Skeletal muscle cell (primary cell): ENCODE measurements at places on chromosomes 5 and 9.

DNA sequence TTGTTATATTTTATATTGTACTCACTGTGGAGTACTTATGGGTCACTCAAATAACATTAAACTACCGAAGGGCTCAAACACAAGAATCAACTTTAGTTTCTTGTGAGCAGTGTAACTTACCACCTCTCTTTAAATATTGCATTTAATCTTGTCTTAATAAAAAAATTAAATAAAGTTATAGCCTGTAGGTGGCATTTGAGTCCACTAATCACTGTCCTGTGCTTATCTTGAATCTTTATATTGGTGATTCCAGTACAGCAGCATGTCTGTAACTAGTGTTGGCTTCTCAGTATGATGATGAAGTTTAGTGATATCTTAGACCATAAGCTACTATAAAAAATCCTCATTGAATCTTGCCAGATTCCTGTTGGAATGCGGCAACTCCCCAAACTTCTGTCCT lies 313.8 kb downstream of the FAM170A start:
- DNase-seq, result no peak

GRCh38 chr9:98192503-98193335 lies at the start of gene CORO2A:
Gene CORO2A, minus strand, starts transcription at chr9:98192637. Its CDS starts 34,977 bp downstream, at chr9:98157660.
- no peak for DNase-seq

GRCh38 chr5:5783021-5783420 lies 360.5 kb downstream of the ICE1 start:
- no peak for DNase-seq

DNA sequence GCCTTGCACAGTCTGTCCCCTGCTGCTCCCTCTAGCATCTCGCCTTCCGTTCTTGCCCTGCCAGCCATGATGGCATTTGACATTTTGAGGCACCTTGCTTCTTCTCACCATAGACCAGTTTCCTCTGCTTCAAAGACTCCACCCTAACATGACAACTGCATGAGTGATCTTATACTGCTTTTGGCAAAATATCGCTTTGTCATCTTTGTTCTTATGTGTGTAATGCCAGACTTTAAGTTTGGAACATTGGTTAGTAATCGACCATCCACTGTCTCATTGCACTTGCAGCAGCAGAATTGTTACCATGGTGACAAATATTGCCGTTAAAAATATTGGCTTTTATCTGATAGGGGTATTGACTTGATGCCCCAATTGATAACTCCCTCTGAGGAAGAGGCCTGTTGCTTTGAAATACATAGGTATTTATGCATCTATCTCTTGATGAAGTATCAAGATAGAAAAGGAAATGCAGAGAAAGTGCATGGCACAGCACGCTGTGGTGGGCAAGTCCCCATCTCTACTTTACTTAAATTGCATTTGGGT lies 6.8 kb downstream of the GARIN3 start:
- DNase-seq, result no peak

DNA sequence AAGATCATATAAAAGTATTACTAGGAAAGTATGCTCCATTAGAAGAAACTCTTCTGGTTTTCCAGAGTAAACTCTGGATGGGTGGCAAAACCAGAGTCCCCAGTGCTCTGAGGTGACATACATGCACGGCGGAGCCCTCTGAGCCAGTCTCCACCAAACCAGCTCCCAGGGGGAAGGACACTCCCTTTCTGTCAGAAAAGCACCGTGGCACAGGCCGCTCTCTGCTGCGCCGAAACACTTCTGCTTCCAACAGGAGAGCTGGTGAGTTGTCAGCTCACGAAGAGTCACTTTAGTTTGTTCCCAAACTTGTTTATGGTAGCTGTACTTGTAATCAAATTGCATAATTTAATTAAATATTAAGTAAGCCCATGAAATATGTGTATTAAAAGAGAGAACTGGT lies 184.6 kb downstream of the CDK5RAP2 start:
- no peak for DNase-seq

DNA sequence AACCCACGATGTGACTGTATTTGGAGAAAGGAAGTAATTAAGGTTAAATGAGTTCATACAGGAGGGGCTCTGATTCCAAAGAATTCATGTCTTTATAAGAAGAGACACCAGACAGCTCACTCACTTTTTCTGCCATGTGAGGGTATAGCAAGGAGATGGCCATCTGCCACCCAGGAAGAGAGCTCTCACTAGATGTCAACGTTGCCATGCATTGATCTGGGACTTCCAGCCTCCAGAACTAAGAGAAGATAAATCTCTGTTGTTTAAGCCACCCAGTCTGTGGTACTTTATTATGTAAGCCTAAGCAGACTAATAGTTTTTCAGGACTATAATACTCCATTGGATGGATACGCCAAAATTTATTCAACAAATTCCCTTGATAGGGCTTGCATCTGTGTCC lies 89.8 kb upstream of the RAD23B start:
- DNase-seq, result no peak

DNA sequence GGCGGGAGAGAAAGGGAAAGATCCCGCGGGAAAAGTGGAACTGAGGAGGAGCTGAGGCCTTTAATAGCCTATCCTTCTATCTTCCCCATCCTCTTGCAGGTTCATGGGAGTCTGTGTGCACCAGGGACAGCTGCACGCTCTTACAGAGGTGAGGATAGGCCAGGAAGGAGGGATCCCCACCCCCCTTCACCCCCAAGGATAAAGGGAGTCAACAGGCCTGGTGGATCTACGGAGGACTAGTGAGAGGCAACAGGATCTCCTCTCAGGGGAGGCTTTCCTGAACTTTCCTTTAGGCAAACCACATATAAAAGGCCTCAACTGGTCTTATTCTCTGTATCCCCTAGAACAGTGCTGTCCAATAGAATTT lies 1.1 kb downstream of the TESK1 start:
- no peak for DNase-seq

DNA sequence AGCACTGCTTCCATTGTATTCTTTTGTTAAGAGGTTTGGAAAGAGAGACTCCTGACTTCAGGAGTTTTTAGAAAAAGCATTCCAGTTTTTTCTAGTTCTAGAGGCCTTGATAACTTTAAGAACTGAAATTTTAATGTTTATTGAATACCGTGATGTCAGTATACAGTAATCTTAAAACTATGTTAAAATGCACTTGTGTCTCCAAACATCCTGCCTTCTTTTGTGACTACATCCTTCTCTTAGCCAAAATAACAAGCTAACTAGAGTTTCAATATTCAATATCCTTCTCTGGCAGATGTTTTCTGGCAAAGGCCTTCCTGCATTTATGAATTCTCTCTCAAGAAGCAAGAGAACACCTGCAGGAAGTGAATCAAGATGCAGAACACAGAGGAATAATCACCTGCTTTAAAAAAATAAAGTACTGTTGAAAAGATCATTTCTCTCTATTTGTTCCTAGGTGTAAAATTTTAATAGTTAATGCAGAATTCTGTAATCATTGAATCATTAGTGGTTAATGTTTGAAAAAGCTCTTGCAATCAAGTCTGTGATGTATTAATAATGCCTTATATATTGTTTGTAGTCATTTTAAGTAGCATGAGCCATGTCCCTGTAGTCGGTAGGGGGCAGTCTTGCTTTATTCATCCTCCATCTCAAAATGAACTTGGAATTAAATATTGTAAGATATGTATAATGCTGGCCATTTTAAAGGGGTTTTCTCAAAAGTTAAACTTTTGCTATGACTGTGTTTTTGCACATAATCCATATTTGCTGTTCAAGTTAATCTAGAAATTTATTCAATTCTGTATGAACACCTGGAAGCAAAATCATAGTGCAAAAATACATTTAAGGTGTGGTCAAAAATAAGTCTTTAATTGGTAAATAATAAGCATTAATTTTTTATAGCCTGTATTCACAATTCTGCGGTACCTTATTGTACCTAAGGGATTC lies 43.1 kb downstream of the NDFIP1 start:
- peak; percentile 23 for DNase-seq
